CD4-positive, alpha-beta T cell treated with Interleukin-17A for 1 hour (primary cell): ENCODE measurements at places on chromosomes 7 and 10.
A peak's percentile ranks its signal among the peaks of the same experiment; 100 is the strongest.

DNA sequence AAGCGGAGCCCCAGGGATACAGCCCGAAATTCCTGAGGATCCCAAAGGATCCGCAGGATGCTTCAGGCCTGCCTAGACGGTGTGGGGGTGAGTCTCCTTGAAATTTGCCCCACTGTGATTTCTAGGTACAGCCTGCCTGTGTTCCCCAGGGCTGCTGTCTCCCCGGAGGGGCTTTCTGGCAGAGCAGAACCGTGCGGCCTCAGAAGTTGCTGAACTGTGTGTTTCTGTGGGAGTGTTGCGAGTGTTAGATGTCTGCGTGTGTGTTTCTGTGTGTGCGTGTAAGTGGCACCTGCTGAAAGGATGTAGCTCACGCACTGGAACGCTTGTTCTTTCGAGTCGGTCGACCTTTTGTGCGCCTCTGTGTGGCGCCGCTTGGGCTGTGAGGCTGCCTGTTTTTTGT is 27.8 kb upstream of the ZNF273 start:
- no peak for DNase-seq

GRCh38 chr10:55320187-55320700 is 519.2 kb upstream of the PCDH15 start:
- no peak for DNase-seq

- DNase-seq, result peak; percentile 16
Measured at GRCh38 chr7:149261316-149261828, 624 bp upstream of the ZNF783 start.

- no peak for DNase-seq
Measured at GRCh38 chr10:127878475-127879055, 14.2 kb downstream of the CLRN3 start.

GRCh38 chr7:50531928-50532327 is 33.3 kb downstream of the DDC start:
- DNase-seq, result no peak

- no peak for DNase-seq
Measured at GRCh38 chr10:128605180-128605579, 479.0 kb upstream of the MKI67 start.

DNA sequence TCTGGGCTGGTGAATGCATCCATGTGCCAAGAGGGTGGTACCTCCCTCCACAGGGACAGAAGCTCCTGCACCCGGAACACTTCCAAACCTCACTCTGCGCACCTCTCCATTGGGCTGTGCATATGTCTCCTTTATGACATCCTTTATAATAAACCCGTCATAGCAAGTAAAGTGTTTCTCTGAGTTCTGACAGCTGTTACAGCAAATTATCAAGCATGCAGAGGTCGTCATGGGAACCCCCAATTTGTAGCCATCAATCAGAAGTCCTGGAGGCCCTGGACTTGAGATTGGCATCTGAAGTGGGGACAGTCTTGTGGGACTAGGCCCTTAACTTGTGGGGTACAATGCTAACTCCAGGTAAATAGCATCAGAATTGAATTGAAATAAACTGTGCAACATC is 29.4 kb upstream of the PARD3 start:
- no peak for DNase-seq

DNA sequence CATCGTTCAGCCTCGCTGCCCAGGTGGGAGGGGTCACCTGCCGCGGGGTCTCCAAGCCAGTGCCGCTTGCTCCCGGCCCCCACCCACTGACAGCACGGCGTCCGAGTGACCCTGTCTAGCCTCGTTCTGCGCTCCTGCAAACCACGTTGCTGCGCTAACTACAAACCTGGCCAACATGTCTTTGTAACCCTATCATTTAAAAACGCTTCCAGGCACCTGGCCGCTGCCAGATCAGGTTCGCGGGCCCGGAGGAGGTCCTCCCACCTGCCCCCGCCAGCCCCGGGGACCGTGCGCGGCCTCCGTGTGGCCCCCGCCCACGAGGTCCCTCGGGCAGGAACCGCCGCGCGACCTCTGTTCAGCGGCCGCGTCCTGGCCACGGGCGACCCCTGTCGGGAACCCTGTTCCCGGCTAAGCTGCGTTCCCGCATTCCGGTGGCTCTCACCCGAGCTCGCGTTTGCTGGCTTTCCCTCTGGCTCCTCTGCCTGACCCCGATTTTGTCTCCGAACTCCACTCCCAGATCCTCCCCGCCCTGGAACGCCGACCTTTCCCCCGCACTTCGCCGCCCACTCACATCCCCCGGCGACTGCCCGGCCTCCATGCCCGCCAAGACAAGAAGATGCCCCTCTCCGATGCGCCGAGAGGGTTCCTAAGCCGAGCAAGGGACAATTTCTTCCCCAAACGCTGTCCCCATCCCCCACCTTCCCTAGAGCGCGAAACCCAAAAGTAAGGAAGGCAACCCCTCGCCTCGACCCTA is 2.4 kb downstream of the SFMBT2 start:
- peak; percentile 46 for DNase-seq

DNA sequence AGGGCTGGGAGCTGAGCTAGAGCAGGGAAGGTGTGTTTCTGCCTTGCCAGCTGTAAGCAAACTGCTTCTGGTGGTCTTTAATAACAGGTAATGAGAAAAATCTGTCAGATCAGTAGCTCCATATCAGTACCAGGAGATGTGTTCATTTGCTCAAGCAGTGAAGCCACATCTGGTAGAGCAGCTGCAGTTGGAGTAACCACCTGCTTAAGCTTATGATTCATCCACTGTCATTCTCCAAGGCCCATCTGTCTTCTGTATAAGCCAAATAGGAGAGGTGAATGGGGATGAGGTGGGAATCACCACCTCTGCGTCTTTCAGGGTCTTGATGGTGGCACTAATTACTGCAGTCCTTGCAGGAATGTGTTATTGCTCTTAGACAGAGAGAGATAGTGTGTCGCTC is 18.4 kb upstream of the COBL start:
- DNase-seq, result no peak

GRCh38 chr10:71134732-71135211 is 77.6 kb upstream of the UNC5B start:
- no peak for DNase-seq

GRCh38 chr7:55481155-55481554 is 91.1 kb downstream of the VOPP1 start:
- DNase-seq, result no peak

DNA sequence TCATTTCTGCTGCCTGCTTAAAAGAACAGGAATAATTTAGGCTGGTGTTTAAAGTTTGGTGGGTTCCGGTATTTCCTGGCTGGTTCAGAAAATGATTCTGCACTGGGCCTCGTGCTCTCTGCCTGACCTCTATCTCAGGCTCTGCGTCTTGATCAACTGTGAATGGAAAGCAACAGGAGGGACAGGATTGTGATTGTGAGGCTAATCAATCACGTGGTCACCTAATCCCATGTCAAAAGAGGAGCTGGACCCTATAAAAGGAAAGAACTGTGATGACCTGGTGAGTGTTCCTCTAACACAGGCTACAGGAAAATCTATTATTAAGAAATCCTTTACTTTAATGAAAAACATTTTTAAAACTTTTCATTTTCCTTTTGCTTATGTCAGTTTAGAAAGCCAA is at the start of gene DHX32:
DHX32 (minus strand) TSS at position 101 of the 400 bp plus-strand sequence. CDS start 468 bp downstream, outside the sequence.
- DNase-seq, result no peak

GRCh38 chr7:155980841-155981240 is 168.6 kb upstream of the SHH start:
- DNase-seq, result no peak

GRCh38 chr7:55549457-55549856 is 22.8 kb downstream of the VOPP1 start:
- no peak for DNase-seq

- no peak for DNase-seq
Measured at GRCh38 chr10:114289096-114289436, 50.0 kb downstream of the VWA2 start.

DNA sequence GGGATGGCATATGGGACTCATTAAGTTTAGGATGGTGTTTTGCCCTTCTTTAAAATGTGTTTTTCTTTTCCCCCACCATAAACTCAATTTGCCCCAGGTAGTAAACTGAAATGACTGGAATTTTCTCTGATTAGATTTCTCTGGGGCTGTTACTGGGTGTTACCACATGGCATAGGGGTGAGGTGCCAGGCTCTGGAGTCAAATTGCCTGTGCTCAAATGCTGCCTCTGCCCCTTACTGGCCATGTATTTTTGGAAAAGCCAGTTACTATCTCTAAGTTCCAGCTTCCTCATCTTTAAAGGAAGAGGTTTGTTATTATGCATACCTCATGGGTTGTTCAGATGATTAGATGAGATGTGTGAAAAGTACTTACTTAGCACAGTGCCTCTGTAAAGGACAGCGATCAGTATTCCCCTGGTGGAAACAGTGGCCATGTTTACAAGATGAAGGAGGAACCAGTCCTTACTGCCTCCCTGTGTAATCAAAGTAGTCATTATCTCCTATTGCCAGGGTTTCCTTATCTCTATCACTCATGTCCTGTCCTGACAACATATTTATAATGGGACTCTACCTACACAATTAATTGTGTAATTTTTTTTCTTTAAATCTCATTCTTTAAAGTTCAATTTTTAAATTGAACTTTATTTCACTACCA is 352.0 kb downstream of the KCNMA1 start:
- DNase-seq, result no peak

DNA sequence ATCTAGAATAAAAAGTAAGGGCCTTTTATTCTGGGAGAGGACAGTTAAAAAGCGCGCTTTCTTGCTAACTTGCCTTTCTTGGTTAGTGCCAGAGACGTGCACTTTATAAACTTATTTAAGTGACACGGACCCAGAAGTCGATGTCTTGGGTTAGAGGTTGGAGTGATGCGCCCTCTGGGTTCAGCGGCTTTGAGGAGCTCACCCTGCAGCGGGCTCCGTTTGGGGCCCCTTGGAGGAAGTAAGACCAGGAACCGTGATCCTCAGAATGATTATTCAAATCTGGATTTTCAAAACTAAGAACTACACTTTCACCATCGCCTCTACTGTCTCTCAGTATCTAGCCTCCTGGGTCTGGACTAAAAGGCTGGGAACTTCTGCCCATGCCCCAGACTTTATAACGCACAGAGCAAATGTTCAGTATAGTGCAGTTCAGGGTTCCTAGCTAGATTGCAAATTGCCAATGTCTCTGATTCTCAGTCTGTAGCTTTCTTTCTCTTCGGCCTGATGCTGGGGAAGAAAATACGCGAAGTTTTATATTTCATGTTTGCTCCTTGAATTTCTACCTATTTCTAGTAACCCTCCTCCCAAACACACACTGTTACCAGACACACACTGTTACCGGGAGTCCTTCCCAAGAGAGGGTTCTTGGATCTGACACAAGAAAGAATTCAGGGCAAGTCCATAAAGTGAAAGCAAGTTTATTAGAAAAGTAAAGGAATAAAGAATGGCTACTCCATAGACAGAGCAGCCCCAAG is 18.6 kb upstream of the SMO start:
- DNase-seq, result no peak

DNA sequence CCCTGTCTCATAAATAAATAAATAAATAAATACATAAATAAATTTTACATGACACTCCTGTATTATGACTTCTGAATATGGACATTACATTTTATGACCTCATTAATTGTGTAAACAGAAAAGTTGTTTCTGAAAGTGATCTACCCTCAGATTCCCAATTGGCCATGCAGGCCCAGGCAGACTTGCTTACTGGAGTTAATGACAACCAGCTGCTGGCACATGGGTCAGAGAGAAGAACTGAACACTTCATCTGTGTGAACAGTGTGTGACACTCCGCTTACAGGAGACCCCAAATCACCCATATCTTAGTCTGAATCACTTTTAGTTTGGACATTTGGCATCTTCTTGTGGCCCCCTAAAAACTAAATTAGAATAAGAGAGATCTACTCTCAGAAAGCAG is 31.4 kb downstream of the PARP12 start:
- DNase-seq, result no peak

DNA sequence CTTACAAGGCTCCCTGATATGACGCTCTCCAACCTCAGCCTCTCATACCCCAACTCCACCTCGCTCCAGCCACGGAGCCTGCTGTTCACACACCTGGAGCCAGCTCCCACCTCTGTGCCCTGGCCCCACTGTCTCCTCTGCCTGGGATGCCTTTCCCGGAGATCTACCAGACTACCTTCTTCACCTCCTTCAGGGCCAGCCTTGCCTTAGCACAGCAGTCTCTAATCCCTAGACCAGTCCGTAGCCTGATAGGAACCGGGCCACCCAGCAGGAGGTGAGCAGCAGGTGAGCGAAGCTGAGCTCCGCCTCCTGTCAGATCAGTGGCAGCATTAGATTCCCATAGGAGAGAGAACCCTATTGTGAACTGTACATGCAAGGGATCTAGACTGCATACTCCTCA is 23.2 kb upstream of the SMURF1 start:
- DNase-seq, result no peak

DNA sequence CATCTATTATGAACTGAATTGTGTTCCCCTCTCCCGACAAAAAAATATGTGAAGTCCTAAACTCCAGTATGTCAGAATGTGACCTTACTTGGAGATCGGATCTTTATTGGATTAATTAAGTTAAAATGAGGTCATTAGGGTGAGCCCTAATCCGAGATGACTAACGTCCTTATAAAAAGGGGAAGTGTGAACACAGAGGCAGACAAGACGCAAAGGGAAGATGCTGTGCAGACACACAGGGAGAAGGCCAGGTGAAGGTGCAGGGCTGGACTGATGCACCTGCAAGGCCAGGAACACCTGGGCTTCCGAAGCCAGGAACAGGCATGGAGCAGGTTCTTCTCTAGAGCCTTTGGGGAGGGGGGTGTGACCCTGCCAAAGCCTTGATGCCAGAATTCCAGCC is 187.8 kb downstream of the PARD3 start:
- no peak for DNase-seq

GRCh38 chr7:103538964-103539709 is 93.1 kb upstream of the SLC26A5 start:
- DNase-seq, result no peak

DNA sequence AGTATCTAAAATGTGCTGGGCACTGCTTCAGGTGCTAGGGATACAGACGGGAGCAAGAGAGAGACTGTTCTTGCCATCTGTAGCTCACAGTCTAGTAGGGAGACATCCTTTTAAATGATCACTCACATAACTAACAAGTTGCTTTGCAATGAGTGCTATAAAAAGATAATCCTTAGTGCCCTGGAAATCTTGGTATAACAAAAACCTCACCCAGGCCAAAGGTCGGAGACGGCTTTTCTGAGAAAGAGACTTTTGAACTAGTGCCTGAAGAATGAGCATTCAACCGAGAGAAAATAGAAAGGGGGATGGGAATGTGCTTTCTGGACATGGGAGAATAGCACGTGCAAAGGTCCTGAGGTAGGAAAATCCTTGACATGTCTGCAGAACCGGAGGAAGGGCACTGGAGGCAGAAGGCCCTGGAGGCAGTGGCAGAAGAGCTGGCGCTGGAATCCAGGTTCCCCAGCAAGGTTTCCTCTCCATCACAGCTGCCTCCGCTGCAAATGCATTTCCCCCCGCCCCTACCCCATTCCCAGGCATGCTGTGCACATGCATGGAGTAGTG is 89.4 kb downstream of the COL13A1 start:
- no peak for DNase-seq
